ENCODE measurements at places on chromosomes 2 and 18.

DNA sequence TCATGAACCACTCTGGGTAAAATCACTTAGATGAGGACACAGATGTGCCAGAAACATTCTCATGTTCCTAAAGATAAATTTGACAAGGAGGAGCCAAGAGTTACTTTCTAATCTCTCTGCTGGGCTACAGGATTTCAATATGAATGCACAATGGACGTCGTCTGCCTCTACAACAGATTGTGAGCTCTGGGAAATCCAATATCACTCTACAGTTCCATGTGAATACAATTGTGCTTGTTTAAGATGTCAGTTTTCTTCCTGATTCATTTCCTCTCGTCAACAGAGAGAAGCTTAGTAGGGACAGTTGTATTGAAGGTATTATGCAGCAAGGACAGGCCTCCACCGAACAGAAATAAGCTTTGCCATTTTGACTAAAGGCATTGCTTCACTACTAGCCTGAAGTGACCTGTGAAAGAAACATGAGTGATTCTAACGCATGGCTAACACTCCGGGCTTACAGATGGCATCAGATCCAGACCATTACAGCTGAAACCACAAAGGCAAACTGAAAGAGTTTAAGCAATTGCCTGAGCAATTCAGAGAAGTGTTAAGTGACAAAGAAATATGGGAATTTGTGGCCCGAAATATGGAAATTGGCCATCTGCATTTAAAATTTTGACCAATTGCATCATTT, 1591.5 kb downstream of the LRP1B start:
- no peak for DNase-seq

DNA sequence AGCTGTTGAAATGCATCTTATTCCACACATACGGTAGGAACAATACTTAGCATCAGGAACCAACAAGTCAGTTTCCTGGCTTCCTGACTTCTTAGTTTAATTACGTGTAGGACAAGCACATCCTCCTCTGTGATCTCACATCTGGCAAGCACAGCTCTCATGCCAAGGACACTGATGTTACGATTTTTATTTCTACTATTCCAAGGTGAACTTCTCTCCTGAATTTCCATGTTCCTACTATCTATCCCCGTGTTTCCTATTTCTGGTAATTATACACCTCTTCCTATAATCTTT, 374.0 kb downstream of the NCKAP5 start:
- no peak for DNase-seq

DNA sequence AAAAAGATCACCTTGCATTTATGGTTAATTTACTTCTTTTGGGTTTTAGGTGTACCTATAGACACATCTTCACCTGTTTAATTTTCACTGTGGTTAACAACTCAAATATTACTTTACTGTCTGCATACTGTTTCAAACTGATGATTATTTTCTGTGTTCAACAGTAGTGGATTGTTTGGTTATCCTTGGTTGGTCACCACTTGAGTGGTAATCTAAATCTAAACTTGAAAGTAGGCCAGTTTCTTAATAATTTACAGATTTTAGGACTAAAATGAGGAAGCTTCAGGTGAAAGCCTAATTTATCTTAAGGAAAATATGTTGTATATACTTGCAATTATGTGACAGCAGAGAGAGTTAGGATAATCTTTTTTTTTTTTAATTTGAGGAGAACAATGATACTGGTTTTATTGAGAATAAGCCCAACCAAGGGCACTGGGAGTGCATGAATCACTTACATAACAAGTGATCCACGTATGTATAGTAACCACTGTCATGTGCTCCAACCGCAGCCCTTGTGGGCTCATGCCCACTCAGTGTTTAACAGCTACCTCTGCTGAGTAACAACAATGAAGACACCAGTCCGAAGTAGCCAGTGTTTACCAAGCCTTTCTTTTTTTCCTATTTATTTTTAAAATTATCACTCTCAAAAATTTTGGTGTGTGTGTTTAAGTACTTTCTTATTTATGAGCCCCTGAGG, 31.0 kb upstream of the WDSUB1 start:
- no peak for DNase-seq

DNA sequence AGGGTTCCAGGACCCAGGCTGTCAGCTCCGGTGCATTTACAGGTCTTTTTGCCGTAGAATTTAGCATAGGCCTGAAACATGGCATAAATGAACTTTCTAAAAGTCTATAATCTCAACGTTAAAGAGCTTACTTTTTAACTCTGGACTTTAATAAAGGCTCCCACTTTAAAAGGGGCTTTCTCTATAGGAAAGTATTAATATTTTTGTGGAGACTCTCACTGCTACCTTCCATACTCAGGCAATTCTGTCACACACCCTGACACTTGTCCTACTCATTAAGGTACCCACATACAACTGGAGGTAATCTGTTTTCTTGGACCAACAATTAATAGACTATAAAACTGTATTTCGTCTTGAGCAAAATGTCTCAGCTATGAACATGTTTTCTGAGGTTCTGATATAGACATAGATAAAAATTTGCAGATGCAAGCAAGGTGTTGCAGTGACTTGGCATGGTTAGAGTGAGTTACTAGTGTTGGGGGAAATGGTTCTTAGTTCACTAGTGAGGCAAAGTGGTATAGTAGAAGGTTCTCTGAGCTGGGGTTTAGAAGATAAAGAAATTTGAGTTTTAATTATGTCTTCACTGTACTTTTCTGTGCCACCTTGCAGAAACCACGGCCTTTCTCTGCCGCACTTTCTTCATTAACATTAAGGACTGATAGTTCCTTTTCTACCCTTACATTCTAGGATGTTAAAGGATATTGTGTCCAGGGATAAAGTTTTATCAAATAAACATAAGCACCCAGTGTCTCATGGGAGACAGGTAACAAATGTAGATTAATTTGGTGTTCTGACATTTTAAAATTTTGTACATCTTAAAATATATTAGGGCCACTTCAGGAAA, 10.8 kb upstream of the NR4A2 start:
- no peak for DNase-seq

DNA sequence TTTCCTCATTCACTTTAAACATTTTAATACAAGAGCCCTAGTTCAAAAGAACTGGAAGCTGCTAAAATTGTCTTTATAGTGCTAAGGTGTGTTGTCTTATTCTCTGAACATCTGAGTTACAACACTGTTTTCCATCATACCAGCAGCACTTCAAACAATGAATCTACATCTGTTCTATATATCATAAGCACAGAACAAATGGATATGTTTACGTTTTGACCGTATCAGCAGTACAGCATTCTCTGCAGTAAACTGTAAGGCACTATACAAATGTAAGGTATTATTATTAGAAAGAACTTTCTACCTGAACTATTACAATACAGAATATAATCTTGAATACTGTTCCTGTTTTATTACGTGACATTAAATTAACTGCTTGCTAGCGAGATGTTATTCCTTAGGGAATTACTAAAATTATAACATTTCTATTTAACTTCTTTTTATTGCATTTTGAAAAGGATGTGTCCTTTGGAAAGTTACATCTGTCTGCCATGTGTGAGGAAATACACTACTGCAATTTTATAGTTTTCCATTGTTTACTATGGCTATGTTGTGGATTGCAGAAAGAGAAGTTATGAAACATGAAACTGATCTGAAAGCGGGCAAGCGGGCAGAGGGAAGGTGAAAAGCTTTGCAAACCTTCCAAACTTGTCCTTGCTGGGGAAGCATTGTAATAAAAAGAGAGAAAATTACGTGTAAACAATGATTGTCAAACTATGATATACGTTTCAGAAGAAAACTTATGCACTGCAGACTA, 13.7 kb downstream of the NCKAP1 start:
- DNase-seq, result no peak

GRCh38 chr2:201262718-201263117, 2.4 kb downstream of the CASP8 start:
- DNase-seq, result no peak

DNA sequence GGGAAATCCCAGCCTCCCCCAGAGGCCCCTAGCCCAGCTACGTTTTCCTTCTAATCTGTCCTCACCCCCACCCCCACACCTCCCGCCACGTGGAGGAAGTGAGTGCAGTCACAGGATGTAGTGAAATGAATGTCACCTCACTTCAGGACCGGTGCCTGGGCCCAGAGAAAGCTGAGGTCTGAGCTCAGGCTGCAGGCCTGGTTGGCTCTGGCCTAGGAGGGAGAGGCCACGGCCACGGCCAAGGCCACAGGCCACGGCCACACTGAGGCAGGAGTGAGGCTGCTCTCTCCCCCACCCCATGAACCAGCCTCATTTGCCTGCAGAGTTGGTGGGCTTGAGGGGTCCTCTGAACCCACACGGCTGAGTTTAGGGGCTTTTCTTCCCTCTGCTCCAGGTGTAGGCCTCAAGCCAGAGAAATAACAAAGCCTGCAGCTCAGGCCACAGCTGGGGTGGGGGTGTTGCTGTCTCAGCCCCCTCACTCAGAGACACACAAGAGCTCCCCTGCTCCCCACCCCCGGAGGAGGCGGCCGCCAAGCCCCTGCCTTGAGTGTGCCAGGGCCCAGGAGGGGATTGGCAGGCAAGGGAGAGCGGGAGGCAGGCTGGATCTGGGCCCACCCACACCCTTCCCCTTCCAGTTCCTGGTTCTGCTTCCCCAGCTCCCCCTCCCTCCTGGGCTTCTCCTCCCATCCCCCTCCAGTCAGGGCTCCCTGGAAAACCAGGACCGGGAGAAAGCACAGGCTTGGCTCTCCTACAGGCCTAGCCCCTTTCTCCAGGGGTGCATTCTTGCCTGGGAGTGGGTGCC, 27.0 kb downstream of the DNMT3A start:
- DNase-seq, result no peak

GRCh38 chr18:27094621-27095020, 90.5 kb downstream of the CHST9 start:
- no peak for DNase-seq

- DNase-seq, result no peak
These were observed 140.6 kb downstream of the EPHA4 start for GRCh38 chr2:221431477-221431876.

- DNase-seq, result peak; percentile 88
These were observed 64.2 kb downstream of the RBMS1 start for GRCh38 chr2:160429248-160430000.

- peak; percentile 47 for DNase-seq
These were observed 45.0 kb downstream of the SLC38A11 start for GRCh38 chr2:164910101-164910899.
